Hair follicle dermal papilla cell (primary cell): ENCODE measurements at places on chromosomes 6 and 20. TPM values are rescaled to one million over a fixed set of nuclear protein-coding genes. Genes with fewer than 3 reads are reported as not detected.

The CAP2 gene
- 1.9 and 10.5 TPM in 2 replicates for total RNA-seq

The NRSN1 gene
- not detected in 2 replicates for total RNA-seq

The BMP2 gene
- total RNA-seq: 0.73 and 1.8 TPM in 2 replicates

The SMPDL3A gene
- total RNA-seq: 10.2 and 12.2 TPM in 2 replicates

The RBPJL gene
- not detected in 2 replicates for total RNA-seq
